ENCODE measurements at places on chromosomes 11 and 22.

DNA sequence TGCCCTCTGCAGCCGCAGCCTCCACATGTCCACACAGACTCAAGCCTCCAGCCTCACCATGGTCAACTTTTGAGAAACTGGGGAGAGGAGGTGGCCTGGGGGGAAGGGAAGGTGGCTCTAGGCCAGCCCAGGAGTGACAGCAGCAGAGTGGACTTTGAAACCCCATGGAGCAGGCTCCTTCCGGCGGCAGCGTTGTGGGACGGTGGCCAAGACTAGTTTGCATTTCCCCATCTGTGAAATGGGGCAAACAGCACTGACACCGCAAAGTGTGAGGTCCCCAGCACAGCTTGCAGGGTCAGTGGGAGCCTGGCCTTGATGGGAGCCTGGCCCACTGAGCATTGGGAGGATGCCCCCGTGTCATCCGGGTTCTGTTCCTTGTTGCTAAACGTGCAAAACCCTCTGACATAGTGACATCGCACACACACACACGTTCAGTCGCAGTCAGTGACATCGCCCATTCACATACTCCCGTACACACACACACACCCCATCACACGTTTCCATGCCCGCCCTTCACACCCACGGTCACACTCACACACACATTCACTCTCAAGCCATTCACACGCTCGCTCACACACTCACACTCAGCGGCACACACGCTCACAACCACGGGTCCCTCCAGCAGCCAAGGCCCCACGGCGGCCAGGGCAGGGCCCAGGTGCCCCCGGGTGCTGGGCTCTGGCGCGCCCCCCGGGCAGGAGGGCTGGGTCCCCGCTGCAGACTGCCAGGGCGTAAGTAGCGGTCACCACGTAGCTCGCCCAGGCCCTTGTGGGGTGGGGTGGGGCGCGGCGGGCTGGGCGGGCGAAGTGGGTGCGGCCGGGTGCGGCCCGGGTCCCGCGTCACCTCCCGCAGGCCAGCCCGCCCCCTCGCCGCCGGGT lies 585 bp downstream of the CYB5R3 start:
- no peak for DNase-seq

- DNase-seq = no peak
Observed at GRCh38 chr11:30535818-30536217, 50.3 kb downstream of the MPPED2 start.

DNA sequence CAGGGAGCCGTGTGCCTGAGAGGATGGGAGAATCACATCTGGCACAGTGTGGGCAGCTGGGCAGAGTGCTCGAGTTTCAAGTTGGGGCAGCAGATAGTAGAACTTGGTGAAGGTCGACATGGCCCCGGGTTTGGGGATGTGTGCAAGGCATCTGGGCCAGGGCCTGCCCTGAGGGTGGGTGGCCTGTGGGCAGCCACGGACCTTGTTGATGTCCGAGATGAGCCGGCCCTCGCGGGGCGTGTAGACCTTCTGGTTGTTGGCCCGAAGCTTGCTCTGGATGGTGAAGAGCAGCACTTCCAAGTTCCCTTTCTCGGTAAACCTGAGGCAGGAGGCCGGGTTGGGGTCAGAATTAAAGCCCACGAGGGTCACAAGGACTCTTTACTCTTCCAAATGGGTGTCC lies 20.3 kb downstream of the SPTBN2 start:
- no peak for DNase-seq

DNA sequence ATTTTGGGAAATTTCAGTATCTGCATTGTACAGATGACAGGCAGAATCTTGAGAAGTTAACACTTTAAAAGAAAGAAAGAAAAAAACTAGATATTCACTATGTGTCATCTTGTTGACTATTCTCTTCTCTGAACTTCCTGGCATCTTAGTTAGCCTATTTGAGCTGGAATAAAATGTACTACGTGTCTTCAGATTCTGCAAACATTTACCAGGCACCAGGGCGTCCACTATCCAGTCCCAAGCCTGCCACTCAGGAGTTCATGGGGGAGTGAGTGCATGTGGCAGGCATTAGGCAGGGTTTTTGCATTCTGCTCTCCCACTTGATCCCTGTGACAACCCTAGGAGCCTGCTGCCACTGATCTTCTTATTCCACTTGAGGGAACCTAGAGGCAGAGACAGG lies 25.0 kb downstream of the TIMP3 start:
- DNase-seq = no peak

DNA sequence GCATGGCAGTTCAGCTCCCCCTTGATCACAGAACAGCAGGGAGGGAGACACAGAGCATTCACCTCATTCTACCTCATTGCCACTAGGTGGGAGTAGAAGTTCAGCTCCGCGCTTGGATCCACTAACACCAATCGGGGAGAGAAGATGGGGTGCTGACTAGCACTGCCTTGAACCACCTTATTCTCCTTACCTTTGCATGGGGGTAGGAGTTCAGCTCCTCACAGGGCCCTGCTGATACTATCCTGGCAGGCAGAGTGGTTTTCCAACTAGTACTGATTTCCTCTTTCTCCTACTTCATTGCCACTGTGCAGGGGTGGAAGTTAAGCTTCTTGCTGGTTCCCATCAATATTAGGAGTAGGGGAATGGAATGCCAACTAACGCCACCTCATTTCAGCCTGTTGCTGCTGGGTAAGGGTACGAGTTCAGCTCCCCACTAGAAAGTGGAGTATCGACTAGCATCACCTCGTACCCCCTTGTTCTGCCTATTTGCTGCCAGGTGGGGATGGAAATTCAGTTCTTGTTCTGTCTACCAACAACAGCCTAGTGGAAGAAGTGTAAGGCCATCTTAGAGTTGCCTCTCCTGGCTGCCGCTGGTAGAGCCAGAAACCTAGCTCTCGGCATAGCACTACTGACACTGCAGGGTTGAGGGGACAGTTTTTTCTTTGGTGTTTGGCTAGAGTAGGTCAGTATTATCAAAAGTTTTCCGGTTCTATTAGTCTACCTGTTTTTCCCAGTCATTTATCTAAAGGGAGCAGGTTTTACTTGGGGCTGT lies 550.9 kb upstream of the CCDC90B start:
- DNase-seq = no peak

DNA sequence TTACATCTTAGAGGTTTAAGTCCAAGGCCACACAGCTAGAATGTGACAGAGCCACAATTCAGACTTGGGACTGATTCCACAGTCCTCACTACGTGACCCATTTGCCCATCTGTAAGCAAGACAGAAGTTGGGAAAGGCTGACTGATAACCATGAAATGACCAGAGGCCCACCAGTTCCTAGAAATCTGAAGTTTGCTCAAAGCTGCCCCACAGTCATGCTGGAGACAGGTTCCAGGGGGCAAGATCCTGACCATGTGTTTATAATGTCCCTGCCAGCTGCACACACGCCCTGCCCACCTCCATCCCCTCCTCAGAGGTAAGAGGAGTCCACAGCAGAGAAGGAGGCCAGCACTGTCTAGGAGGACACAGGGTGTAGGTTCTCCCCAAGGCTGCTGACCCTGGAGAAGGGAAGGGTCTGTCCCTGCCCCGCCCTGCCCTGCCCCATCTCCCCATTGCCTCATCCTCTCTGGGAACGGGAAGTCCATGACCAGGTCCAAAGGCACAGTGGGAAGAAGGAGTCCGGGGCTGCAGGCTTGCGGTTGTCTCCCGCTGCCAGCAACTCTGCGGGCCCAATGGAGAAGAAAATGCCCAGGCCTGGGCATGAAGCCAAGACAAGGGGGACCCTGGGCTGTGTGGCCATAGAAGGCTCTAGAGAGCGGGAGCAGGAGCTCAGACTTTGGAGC lies 11.9 kb upstream of the OAF start:
- no peak for DNase-seq

DNA sequence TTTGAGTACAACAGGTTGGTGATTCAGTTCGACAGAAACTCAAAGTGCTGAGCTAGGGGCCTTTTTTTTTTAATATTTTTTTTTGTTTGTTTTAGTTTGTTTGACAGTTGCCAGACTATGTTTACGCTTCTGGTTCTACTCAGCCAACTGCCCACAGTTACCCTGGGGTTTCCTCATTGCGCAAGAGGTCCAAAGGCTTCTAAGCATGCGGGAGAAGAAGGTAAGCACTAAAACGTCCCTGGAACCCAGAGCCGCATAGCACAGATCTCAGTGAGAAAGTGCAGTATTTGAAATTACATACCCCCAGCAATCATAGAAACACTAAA lies 649 bp downstream of the PRRG4 start:
- no peak for DNase-seq

DNA sequence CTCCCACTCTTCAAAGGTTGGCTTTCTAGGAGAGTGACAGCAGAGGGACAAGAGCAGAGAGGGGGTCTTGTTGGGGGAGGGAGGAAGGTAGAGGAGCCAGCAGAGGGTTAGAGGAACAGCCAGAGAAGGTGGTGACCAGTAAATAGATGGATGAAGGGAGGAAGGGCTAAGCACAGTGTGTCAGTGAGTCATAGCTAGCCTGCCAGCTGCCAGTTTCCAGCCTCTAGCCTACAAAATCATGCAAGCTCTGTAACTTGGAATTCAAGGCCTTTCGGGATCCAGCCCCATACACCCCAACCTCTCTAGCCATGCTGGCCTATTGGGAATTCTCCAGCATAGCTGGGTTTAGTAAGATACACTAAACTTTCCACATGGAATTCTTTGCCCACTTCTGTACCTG lies 147.4 kb upstream of the TEAD1 start:
- DNase-seq = no peak

DNA sequence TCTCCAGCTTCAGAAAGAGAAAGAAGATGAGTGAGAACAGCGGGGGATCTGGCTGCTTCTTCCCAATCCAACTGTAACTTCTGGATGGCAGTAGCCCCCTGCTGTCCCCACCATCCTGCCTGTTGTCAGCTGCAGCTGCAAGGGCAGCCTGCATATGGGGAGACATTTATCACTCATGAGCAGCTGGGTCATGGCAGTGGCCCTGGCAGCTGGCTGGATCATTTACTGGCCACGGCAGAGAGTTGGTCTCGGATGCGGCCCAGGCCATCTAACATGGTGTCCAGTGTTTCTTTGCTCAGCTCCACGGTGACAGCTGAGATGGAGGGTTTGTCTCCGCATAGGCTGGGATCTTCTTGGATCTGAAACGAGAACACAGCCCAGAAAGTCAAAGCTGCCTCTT lies 14.8 kb downstream of the COMMD9 start:
- no peak for DNase-seq

DNA sequence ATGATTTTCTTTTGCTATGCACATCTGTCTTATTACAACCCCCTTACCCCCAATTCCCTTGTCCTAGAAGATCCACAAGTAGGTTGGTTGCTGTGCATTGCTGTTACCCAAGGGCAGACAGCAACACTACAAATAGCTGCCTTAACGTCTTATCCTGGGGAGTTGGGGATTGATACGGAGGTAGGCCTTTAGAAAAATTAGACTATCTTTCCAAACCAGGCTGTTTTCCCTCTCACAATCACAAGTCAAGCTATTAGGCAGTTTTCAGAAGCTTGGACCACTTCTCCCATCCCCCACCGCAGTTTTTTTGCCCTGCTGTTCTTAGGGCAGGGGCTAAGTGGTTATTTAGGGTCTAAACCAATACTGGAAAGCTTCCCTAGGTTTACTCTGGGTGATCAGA lies 2.8 kb upstream of the PHLDB1 start:
- no peak for DNase-seq

DNA sequence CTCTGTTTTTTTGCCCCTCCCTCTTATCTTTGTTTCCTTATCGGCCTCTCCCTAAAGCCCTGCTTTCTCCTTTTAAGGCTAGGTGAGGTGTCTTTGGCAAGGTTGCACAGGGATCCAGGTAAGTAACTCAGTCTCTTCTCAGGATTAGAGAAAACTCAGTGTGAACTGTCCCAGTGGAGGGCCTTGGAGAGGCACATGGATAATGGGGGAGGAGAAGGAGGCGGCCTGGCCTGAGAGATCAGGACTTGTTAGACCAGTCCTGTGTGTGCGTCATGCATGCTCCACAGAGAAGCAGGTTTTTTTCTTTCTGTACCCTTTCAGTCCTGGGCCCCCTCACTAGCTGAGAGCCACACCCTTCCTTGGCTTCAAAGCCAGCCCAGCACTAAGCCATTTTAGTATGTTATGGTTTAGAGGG lies 19.9 kb downstream of the CTNND1 start:
- no peak for DNase-seq

DNA sequence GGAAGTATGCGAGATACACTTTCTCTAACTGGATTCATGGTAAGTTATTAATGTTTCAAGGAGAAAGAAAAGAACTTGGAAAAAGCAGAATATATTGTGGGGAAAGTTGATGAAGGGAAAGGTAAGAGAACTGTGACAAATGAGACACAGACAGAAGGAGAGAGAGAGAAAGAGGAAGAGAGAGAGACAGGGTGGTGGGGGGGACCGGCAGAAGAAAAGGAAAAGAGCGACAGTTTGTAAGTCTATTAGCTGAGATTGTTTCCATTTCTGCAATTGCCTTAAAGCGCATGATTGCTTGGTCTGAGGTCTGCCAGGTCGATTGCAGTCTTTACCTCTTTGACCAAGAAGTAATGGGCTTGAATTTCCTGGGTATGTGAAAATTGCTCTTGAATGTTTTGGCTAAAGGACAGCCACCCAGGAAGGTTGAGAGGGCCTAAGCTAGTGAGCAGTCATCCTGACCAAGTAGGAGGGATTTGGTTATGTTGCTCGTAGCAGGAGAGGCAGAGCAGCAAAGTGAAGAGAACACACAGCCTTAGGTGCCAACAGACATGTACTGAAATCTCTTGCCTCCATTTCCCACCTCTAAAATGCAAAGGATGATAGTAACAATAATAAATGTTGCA lies 23.6 kb upstream of the TMA7B start:
- DNase-seq = no peak

DNA sequence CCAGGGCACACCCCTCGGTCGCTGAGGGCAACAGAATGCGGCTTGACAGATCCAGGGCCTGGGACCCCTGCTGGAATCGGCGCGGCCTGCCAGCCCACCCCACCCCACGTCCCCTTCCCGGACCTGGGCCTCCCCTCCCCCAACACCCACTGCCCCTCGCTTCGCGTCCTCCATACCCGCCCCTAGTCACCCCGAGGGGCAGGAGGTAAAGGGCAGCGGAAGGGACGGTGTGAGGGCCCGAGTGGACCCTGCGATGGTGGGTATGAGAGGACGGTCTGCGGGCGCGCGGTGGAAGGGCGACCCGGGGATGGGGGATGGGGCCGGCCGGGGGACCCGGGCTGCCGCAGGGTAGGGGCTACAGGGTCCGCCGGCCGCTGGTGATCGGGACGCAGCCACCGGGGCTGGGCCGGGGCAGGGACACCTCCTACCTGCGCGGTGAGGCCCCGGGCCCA lies 311 bp downstream of the APBB1 start:
- no peak for DNase-seq

Data from cortex of kidney (tissue), 1 donor.